NCI-H1930 (cell line): ENCODE measurements at places on chromosomes 7 and 10.
A peak's percentile ranks its signal among the peaks of the same experiment; 100 is the strongest.

- DNase-seq = no peak
Measured at GRCh38 chr10:102564209-102564834, 60.5 kb downstream of the SUFU start.

DNA sequence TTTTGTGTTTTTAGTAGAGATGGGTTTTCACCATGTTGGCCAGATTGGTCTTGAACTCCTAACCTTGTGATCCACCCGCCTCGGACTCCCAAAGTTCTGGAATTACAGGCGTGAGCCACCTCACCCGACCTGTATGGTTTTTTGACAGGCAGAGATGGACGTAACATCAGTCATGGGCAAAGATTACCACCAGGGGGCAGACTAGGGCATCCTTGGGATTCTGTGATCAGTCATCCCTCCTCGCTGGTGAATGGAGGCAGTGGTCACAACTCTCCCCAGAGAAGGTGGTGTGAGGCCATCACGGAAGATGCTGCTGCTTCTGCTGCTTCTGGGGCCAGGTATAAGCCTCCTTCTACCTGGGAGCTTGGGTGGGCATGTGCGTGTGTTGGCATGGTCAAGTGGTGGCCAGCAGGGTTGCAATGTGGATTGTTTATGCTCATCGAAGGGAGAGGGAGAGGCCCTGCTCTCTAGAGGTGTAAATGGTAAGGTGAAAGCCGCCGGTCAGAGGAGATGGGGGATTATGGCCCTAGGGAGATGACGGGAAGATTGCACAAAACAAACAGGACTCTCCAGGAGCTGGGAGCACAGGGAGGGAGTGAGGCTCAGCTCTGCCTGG, 122.7 kb upstream of the PRSS1 start:
- peak; percentile 13 for DNase-seq

DNA sequence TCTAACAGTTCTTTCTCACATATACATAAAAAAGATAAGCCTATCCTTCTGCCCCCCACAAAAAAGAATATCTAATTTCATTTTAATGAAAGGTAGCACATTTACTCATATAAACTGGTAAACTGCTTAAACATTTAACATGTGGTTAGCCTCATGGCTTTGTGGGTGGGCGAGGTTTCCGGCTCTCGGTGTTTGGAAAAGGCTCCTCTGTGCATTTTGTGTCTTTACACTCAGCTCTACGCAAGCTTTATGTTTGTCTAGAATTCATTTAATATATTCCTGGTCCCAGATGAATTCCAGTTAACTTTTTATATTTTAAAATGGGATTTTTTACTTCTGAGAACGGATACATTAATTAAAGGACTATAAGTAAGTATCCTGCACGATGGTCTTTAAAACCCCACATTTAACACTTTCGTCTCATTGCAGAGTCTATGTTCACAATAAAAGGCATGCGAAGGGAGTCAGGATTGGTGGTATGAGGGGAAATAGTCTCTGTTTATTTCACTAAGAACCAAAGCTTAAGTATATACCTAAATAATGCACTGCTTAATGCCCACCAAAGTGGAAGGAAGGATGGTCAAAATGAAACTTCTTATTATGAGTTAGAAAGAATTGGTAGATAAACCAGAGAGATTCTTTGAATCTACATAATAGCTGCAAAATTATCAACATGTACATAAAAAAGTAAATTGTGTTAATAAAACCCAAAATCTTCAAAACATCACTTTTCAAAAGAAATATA, 197.2 kb downstream of the CRPPA start:
- DNase-seq = no peak

DNA sequence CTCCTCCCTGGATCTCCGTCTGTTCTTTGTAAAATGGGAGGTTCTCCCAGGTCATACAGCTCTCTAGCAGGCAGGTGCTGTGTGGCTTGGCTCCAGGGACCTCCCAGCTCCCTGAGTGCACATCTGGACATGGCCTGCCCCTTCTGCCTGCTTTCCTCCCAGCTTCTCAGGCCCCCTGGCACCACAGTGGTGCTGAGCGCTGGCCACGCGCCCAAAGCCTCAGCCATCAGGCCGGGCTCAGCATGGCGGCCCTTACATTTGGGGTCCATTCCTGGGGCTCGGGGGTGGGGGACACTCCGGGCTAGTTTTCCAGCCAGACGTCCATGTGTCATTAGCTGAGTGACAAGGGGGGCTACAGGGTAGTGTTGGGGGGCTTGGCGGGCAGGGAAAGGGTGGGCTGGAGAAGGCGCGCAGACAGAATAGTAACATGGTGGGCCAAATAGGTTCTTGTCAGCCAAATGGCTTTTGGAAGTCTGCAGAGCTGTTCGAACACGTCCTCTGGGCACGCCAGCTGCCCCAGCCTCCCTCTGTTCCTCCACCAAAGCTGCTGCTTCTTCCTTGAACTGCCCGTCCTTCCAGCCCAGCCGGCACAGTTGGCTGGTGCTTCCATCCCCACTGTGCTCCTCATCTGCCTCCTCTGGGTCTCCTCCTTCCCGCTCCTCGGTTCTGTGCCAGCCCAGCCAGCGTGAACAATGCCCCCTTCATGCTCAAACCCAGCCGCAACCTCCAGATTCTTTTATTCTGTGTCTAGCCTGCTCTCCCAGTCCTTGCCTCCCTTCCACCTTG, 65.9 kb downstream of the GOLGA7B start:
- DNase-seq = no peak

GRCh38 chr10:112784022-112784461, 166.0 kb upstream of the TCF7L2 start:
- DNase-seq = no peak
